Umbilical cord (tissue), 2 donors: ENCODE measurements at places on chromosomes 5 and 9. TPM values are rescaled to one million over a fixed set of nuclear protein-coding genes. Genes with fewer than 3 reads are reported as not detected.

- DNase-seq, result no peak
Observed at GRCh38 chr9:116901260-116901659, 214.2 kb downstream of the TRIM32 start.

DNA sequence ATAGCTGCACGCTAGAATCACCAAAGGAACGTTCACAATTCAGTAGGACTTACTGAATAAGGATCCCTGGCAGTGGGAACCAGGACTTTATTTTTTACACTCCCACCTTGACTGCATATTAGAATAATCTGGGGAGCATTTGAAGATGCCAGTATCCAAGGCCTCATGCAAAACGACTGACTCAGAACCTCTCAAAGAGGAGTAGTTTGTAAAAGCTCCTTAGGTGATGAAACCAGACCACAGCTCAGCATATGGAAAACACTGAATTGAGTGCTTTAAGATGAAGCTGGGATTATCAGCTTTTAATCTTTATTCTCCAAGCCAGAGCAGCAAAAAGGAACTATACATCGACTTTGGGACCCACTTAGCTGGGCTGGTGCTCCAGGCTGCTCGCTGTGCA lies 288.3 kb downstream of the MLLT3 start:
- DNase-seq, result no peak

GRCh38 chr5:154916874-154917273 lies 21.1 kb downstream of the GEMIN5 start:
- no peak for DNase-seq

DNA sequence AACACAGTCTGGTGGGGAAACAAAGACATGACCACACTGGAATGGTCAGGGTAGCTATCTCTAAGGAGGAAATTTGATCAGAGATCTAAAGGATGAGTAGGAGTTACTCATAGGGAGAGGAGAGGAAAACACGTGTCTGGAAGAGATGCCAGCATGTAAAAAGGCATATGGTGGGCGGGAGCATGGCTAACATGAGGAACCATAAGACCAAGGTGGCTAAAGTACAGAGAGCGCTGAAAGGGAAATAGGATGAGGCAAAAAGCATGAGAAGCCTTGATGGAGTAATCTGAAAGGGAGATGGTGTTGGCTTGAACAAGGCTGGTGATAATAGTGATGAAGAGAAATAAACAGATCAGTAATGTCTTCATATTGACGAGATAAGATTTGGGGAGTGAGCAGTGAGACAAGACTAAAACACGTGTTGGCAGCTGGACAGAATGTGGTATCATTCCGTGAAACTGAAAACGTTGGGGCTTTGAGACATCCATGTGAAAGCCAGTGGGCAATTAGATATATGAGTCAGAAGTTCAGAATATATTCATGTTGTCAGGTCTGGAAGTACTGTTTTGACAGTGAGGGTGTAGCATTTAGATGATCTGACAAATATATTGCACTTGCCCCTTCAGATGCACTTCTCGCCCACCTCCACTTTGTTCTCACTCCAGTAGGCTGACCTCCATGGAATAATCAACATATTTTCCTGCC lies 209.1 kb upstream of the KCNN2 start:
- no peak for DNase-seq

GLRA1 gene
- total RNA-seq, result not detected
